Activated naive CD4-positive, alpha-beta T cell treated with anti-CD3 and anti-CD28 coated beads, Interleukin-2, amount 50 U/mL, for 16 hours (primary cell): ENCODE measurements at places on chromosomes 5 and 9.
A peak's percentile ranks its signal among the peaks of the same experiment; 100 is the strongest.

GRCh38 chr5:56019306-56020272, 24.8 kb upstream of the IL6ST start:
- DNase-seq: no peak

GRCh38 chr5:69492391-69492922, at the start of gene OCLN:
OCLN (plus strand) TSS chr5:69492790; CDS start chr5:69504245, 11,455 bp downstream.
- DNase-seq: peak; percentile 26

DNA sequence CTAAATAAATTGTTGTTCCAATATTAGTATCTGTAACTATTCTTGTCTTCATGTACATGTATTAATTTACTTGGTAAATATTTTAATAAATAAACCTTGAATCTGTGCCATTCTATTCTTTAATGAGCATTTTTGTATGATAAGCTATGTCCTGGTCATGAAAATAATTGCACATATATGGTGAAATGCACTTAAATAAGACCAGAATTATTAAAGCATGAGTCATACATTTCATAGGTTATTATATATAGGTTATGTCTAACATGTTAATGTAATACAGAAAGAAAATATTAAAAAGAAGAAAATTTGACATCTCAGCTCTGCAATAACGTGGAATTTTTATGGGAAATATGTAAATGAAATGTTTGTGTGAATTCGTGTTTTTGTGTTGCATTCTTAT, 1168.1 kb downstream of the TAF11L14 start:
- DNase-seq: no peak

DNA sequence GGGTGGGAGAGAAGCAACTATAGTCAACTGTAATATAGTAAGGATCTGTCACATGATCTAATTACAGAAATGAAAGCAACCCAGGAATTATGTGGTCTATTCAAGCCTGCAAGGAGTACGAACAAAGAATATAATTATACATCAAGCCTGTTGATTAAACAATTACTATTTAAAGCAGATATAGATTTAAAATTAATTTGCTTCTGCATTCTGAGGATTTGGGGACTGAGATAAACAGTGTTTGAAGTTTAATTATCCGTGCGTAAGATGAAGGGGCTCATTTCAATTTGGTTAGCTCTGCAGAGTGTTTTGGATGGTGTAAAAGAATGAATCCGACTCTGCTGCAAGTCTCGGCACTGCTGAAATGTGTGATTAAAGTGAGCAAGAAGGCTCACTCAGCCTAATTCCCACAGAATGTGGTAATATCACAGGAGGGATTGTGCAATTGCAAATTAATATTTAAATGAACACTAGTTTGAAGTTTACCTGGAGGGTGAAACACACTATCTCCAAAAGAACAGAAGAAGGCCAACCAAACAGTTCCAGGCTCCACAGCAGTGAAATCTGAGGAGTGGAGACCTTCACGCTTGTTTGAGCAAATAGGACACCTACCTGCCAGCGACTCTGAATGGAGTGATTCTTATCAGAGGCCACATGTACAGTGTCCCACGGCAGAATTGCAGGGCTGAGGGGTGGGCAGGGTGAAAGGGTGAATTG, 420.6 kb upstream of the SLC30A5 start:
- DNase-seq: no peak

- no peak for DNase-seq
These were observed at the start of gene CA9 for GRCh38 chr9:35673132-35674024. CA9 (plus strand) TSS chr9:35673928; CDS start chr9:35673960, 32 bp downstream.

GRCh38 chr9:78713614-78714405, 416.9 kb downstream of the PSAT1 start:
- no peak for DNase-seq

DNA sequence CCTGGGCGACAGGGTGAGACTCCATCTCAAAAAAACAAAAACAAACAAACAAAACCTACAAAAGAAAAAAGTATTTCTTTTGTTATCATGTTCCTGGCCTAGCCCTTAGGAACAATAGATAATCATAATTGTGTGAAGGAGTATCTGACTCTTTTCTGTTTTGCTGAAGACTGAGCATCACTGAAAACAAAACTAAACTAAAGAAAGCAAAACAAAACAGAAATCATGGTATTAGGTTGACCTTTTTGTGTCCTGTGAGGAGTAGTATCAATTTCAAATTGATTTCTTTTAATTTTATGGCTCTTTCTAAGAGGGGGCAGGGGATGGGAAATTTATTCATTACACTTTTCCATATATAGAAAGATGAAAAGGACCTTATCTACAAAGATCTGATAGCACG, 246.0 kb downstream of the YTHDC2 start:
- no peak for DNase-seq

DNA sequence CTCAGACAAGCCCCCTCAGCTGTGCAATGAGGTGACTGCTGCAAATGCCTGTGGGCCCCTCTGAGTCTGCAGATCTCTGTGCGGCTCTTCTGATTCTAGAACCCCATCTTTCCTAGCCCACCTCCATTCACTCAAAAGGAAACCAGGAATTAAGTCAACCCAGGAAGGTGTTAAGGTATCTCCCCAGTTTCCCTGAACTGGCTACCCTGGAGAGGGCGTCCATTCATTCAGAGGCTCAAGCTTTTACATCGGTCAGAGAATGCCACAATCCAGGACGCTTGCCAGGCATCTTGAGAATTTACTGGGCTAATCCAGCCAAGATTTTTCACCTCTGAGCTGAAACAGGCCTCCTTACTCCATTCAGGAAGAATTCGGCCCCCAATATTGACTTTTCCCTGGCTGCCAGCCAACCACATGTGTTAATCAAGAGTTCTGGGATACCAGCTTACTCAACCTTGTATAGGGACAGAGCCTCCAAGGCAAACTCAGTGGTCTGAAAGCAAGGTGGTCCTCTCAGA, 889 bp upstream of the ADAMTS12 start:
- no peak for DNase-seq
